ENCODE measurements at places on chromosomes 12 and 14. TPM values are rescaled to one million over a fixed set of nuclear protein-coding genes. Genes with fewer than 3 reads are reported as not detected.

Gene RIMKLB
- total RNA-seq = 37.3 TPM

Gene MYRFL
- total RNA-seq = 0.34 TPM

Gene KRT6C
- total RNA-seq = 171 TPM

Gene KRT85
- not detected for total RNA-seq

Gene ADCY6
- 19.1 TPM for total RNA-seq

Gene LRP1-AS
- total RNA-seq = not detected

Gene CCDC175
- not detected for total RNA-seq

Gene C12orf56
- 1.7 TPM for total RNA-seq

Gene KERA
- total RNA-seq = not detected

Gene TC2N
- 45.8 TPM for total RNA-seq

Gene NOS1
- under 0.01 TPM for total RNA-seq

Gene VRTN
- total RNA-seq = not detected

Gene CBLN3
- total RNA-seq = 2.5 TPM

Gene PLEKHD1
- 0.07 TPM for total RNA-seq

Gene KLHL33
- not detected for total RNA-seq

Gene DCN
- not detected for total RNA-seq

Gene STX2
- 5.8 TPM for total RNA-seq

Gene ANO4
- total RNA-seq = 2.4 TPM

Gene PAX9
- total RNA-seq = 8.6 TPM

Gene PPFIA2
- total RNA-seq = not detected

Gene DPPA3
- not detected for total RNA-seq

Gene LLPH
- 5.5 TPM for total RNA-seq

Gene GPR137C
- total RNA-seq = under 0.01 TPM

Gene ZNF10
- 8.1 TPM for total RNA-seq

Gene NFE2
- not detected for total RNA-seq

Gene HCAR3
- total RNA-seq = 0.68 TPM

Gene LRRC9
- 0.07 TPM for total RNA-seq

Gene IFNG-AS1
- total RNA-seq = not detected

Gene FOXG1
- 3.7 TPM for total RNA-seq

Gene PTGER2
- total RNA-seq = not detected

Gene TROAP
- 0.07 TPM for total RNA-seq

Gene C12orf54
- total RNA-seq = 3.5 TPM

Gene DAO
- total RNA-seq = not detected

Gene SLCO1B3
- 0.07 TPM for total RNA-seq

Gene RHEBL1
- total RNA-seq = 1.0 TPM

Gene ACOT6
- not detected for total RNA-seq

Gene CMA1
- not detected for total RNA-seq

Gene AKAP6
- 8.5 TPM for total RNA-seq

Gene CCDC197
- total RNA-seq = not detected

Gene SSTR1
- total RNA-seq = not detected

Gene IFI27L2
- total RNA-seq = 39.5 TPM

Gene RASSF9
- 1.7 TPM for total RNA-seq

Gene GPR84
- total RNA-seq = 0.07 TPM

Gene CCDC177
- not detected for total RNA-seq

Gene HNF1A
- total RNA-seq = not detected

Gene SLCO1B1
- total RNA-seq = not detected

Gene CFAP251
- total RNA-seq = 18.1 TPM

All from nasal cavity respiratory epithelium epithelial cell of viscerocranial mucosa (primary cell).